ENCODE measurements at places on chromosomes 16 and 17.

DNA sequence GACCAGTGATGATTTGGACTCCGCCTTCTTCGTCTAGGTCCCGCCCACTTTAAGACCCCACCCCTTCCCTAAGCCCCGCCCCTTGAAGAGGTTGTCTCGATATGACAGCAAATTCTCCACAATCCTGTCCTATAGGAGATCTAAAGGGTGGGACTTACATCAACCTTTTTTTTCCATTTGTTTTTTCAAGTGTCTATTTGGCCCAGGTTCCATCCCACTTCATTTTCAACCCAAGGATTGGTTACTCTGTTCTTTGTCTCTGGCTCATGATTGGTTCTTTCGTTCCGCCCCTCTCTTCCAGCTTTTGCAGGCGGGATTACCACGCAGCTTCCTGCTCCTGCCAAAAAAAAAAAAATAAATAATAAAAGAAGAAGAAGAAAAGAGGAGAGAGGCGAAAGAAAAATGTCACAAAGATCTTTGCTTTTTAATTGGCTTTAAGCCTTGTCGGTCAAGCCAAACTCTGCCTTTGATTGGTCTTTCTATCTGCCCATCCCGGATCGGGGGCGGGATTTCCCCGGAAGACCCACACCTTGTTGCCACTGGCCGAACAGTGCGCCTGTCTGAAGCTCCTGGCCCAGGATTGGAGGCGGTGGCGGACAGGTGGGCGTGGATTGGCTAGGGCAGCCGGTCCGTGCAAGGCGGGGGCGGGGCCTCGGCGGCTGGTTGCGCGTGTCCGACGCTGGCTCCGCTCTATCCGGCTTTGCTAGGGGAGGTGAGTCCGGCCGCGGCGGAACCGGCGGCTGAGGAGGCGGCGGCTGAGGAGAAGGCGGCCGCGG is 1.2 kb upstream of the NLK start:
- DNase-seq, result peak; percentile 100

- DNase-seq, result no peak
Observed at GRCh38 chr16:30077656-30078055, 1.9 kb downstream of the PPP4C start.

- DNase-seq, result peak; percentile 72
Observed at GRCh38 chr16:88264641-88265285, 118.0 kb upstream of the ZNF469 start.

DNA sequence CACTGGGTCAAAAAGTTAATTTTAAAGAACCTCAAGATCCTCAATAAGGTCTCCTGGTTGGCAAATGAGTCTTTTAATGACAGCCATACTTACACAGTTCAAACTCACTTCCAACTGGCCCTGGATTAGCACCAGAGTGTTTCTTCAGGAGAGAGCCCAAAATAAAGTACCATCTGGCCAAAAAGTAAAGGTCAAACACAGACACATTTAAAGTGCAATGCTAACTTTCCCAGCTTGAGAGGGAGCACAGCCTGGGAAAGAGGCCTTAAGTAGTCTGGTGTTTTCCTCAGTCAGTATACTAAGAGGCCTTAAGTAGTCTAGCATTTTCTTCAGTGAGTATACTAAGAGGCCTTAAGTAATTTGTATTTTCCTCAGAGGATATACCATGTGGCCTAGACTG is 46.6 kb upstream of the ERN1 start:
- DNase-seq, result no peak

GRCh38 chr17:35116845-35117244 is 2.8 kb downstream of the RAD51D start:
- no peak for DNase-seq
